Ovary (tissue), 10 donors: ENCODE measurements at places on chromosomes 1 and 21. TPM values are rescaled to one million over a fixed set of nuclear protein-coding genes. Genes with fewer than 3 reads are reported as not detected.
A peak's percentile ranks its signal among the peaks of the same experiment; 100 is the strongest.

- H3K27ac ChIP-seq = no peak overlapping the region
- no peaks in the 10 kb centered on the region for H3K36me3 ChIP-seq
- H3K27me3 ChIP-seq = no peaks in the 10 kb centered on the region
- H3K4me3 ChIP-seq = no peak overlapping the region
- H3K4me1 ChIP-seq = no peaks in the 10 kb centered on the region
- DNase-seq = no peak
Measured at GRCh38 chr1:30478799-30479563, 244.4 kb downstream of the MATN1 start.

- H3K27me3 ChIP-seq = no peaks in the 10 kb centered on the region
- no peak overlapping the region for H3K27ac ChIP-seq
- H3K36me3 ChIP-seq = no peaks in the 10 kb centered on the region
- DNase-seq = no peak
- no peak overlapping the region for H3K4me3 ChIP-seq
Measured at GRCh38 chr1:3904843-3905185, 4.7 kb upstream of the C1orf174 start.

- no peak for DNase-seq
- no peaks in the 10 kb centered on the region for H3K36me3 ChIP-seq
- no peaks in the 10 kb centered on the region for H3K4me1 ChIP-seq
- H3K27ac ChIP-seq = no peak overlapping the region
Measured at GRCh38 chr21:44897326-44898010, 23.2 kb downstream of the ITGB2 start.

GRCh38 chr1:74478979-74479378, 33.4 kb downstream of the LRRC53 start:
- no peak for DNase-seq
- H3K4me3 ChIP-seq = no peak overlapping the region
- H3K36me3 ChIP-seq = no peaks in the 10 kb centered on the region
- no peaks in the 10 kb centered on the region for H3K27me3 ChIP-seq
- H3K27ac ChIP-seq = no peak overlapping the region

- no peaks in the 10 kb centered on the region for H3K4me1 ChIP-seq
- no peaks in the 10 kb centered on the region for H3K27me3 ChIP-seq
- H3K36me3 ChIP-seq = no peaks in the 10 kb centered on the region
- H3K27ac ChIP-seq = peak overlapping the region; percentile 91
- no peak overlapping the region for H3K4me3 ChIP-seq
Measured at GRCh38 chr1:16196874-16197273, 15.6 kb downstream of the ARHGEF19 start.

The FRRS1 gene
- polyA plus RNA-seq = 8.0 TPM

- no peak overlapping the region for H3K27ac ChIP-seq
- no peaks in the 10 kb centered on the region for H3K27me3 ChIP-seq
- H3K4me1 ChIP-seq = no peaks in the 10 kb centered on the region
Measured at GRCh38 chr1:23591460-23592208, 32.3 kb upstream of the ID3 start.

DNA sequence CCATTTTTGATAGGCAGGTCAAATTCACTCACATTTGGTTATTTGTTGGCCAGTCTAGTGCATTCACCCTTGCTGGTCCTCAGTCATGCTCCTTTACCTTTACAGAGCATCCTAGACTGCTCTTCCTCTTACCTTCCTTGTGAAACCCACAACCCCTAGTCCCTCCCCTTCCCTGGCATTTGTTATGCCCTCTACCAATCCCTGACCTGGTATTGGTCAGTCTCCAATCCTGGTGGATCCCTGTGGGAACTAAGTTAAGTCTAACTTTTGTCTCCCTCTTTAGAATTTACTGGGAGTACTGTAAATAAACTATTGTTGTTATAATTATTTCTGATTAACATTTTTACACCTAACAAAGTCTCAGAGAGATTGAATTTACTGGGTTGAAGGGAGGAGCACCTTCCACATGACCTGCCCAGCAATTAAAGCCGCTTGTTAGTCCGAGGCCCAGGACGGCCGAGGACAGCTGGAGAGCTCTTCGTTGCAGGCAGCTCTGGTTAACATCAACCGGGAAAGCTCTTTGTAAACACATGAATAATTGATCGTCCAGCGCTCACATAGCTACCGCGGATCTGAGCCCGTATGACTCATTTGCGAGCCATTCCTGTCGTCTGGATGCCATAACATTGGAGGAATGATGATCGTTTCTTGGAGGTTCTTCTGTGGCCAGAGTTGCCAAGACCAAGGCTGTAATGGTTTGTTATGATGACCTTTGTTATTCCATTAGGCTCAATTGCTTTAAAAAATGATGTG, 31.9 kb downstream of the MTARC1 start:
- H3K4me1 ChIP-seq = peaks cover 6% of the 10 kb centered on the region
- H3K27ac ChIP-seq = no peak overlapping the region

DNA sequence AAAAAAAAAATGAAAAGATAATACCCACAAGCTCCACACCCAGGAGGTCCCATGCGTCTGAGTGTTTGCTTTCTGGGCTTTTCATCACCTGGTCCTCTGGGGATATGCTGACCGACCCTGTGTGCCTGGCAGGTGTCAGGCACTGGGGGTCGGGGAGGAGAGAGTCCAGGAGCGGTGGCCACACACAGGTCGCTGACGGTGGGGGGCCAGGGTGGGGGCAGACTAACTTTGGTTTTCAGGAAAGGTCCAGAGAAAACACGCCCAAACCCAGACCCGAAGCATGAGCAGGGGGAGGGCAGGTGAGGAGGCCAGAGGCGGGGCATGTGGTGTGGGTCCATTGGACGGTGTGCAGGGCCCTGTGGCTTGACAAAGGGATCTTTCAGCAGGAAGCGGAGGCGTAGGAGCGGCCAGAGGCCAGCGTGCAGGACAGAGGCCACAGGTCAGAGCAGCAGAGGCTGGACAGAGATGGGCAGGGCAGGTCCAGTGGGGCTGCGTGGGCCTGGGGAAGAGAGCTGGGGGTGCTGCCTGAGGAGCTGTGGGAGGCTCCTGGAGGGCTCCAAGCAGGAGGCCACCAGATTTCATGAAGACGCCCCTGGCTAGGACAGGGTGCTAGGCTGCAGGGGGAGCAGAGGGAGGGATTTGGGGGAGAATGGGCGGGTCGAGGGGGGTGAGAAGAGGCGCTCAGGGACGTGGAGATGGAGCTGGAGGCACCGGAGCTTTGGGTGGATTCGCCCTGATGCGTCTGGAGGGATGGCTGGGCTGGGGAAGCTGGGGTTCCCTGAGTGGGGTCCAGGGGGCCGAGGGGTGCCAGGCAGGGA, 15.8 kb downstream of the RNF223 start:
- H3K27ac ChIP-seq = no peak overlapping the region
- no peak overlapping the region for H3K4me3 ChIP-seq
- H3K36me3 ChIP-seq = no peaks in the 10 kb centered on the region
- peaks cover 1% of the 10 kb centered on the region for H3K4me1 ChIP-seq

GRCh38 chr1:61450872-61451571, 273.9 kb downstream of the TM2D1 start:
- no peaks in the 10 kb centered on the region for H3K27me3 ChIP-seq
- H3K4me1 ChIP-seq = peaks cover 17% of the 10 kb centered on the region
- H3K4me3 ChIP-seq = no peak overlapping the region
- peak; percentile 32 for DNase-seq

GRCh38 chr1:2946291-2946690, 75.0 kb upstream of the ACTRT2 start:
- H3K36me3 ChIP-seq = no peaks in the 10 kb centered on the region
- H3K27me3 ChIP-seq = no peaks in the 10 kb centered on the region
- H3K27ac ChIP-seq = no peak overlapping the region
- H3K4me3 ChIP-seq = no peak overlapping the region

The EEIG2 gene
- polyA plus RNA-seq = 5.3 TPM

The LCE6A gene
- polyA plus RNA-seq = not detected

DNA sequence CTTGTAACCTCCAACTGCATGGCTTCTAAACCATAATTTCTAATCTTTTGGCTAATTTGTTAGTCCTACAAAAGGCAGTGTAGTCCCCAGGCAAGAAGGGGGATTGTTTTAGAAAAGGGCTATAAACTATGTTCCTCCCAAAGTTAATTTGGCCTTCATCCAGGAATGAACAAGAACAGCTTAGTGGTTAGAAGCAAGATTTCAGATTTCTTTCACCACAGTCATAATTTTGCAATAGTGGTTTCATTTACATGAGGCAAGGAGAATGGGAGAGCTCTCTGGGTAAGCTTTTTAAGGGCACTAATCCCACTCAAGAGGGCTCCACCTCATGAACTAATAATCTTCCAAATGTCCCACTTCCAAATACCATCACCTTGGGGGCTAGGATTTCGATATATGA, 1353.9 kb downstream of the NCAM2 start:
- no peak overlapping the region for H3K4me3 ChIP-seq
- no peaks in the 10 kb centered on the region for H3K27me3 ChIP-seq
- no peak for DNase-seq
- H3K4me1 ChIP-seq = no peaks in the 10 kb centered on the region
- H3K36me3 ChIP-seq = no peaks in the 10 kb centered on the region
- H3K27ac ChIP-seq = no peak overlapping the region

GRCh38 chr1:199561334-199561733, 466.2 kb upstream of the NR5A2 start:
- H3K36me3 ChIP-seq = no peaks in the 10 kb centered on the region
- no peak overlapping the region for H3K27ac ChIP-seq
- H3K4me1 ChIP-seq = no peaks in the 10 kb centered on the region

- no peak for DNase-seq
- H3K4me1 ChIP-seq = peaks cover 6% of the 10 kb centered on the region
- H3K36me3 ChIP-seq = no peaks in the 10 kb centered on the region
- no peak overlapping the region for H3K27ac ChIP-seq
- H3K4me3 ChIP-seq = no peak overlapping the region
Measured at GRCh38 chr1:26797627-26798026, 9.9 kb downstream of the PIGV start.

DNA sequence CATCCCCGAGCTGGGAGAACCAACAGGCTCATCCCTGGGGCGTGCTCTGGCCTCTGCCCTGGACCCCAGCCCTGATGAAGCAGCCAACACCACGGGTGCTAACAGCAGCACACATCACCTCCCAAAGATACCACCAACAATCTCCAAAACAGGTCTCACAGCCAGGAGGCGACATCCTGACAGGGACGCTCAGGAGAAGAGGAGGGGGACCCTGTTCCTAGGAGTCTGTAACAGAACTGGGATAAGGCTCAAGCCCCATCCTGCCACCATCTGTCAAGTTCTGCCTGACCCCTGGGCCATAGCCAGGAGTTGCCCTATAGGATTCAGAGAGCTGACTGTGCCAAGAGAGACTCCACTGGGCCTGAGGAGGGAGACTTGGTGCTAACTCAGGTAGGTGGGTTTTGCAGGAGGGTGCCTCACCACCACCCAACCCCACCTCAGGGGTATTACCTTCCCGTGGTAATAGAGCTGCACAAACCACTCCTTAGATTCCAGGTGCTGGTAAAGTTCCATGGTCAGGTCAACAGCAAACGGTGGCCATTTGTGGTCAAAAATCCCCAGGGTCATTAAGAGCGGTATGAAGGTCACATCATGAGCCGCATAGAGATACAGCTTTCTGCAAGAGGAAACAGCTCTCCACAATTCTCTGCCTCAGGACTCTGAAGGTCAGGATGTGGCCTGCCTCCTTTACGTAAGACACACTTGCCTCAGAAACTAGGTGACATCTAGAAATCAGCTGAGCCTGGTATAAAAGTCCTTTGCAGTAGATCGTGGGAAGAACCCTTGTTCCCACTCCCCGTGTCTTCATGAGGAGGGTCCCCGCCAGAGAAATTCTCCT, 22.3 kb downstream of the ACP6 start:
- H3K36me3 ChIP-seq = no peaks in the 10 kb centered on the region
- no peaks in the 10 kb centered on the region for H3K4me1 ChIP-seq
- no peak for DNase-seq
- H3K27ac ChIP-seq = no peak overlapping the region
- no peak overlapping the region for H3K4me3 ChIP-seq

GRCh38 chr1:41609166-41609883, 124.8 kb upstream of the EDN2 start:
- no peaks in the 10 kb centered on the region for H3K36me3 ChIP-seq
- no peaks in the 10 kb centered on the region for H3K27me3 ChIP-seq
- DNase-seq = no peak
- H3K27ac ChIP-seq = no peak overlapping the region
- H3K4me1 ChIP-seq = no peaks in the 10 kb centered on the region

DNA sequence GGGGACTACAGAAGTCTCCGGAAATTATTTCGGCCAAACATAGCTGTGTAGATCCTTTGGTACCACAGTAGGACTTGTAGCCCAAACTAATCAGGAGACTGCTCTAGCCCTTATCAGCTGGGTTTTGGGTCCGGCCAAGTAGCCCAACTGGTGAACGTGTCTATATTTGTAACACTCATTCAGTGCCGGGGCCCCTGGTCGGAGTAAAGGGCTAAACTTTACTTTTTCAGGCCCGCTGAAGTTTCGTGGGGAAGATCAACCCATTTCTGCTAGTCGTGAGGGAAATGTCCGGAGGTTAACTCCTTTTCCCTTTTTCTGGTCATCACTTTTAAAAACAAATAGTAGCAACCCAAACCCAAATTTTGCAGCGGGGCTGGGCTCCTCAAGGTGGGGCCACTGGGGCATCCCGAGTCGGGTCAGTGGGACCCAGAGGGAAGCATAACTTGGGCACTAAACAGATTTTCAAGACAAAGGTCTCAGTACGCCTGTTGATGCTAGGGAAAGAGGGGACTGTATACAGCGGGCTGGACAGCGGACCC, 1.7 kb downstream of the LHX9 start:
- H3K27me3 ChIP-seq = no peaks in the 10 kb centered on the region
- H3K27ac ChIP-seq = no peak overlapping the region
- H3K4me1 ChIP-seq = peaks cover 6% of the 10 kb centered on the region

GRCh38 chr1:82152356-82153271, 351.9 kb downstream of the ADGRL2 start:
- H3K27ac ChIP-seq = no peak overlapping the region
- no peak overlapping the region for H3K4me3 ChIP-seq
- H3K27me3 ChIP-seq = no peaks in the 10 kb centered on the region

DNA sequence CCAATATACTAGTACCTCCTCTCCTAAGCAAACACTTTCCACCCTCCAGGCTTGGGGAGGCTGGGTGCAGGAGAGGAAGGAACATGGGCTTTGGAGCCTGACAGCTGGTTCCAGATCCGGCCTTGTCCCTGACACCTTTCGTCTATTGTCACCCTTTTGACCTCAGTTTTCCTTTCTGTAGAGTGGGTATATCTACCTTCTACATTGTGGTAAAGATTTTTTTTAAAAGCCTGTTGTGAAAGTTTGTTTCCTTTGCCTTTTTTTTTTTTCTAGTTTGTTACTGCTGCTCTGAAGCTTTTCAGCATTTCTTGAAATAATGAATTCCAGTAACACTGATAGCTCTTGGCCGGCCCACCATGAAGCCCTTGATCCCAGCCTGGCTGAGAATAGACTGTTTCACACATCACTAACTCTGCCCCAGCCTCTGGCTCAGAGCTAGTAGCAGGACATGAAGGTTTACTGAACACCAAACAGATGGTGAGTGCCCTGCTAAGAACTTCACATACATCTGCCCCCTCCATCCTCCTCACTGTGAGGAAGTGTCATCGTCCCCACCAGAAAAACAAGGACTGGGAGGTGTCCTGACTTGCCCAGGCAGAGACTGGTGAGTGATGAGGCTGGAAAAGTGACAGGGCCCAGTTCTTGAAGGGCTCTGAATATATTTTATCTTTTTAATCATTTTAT, 33.0 kb upstream of the ID3 start:
- no peak for DNase-seq
- H3K4me1 ChIP-seq = no peaks in the 10 kb centered on the region
- no peak overlapping the region for H3K27ac ChIP-seq
- no peaks in the 10 kb centered on the region for H3K36me3 ChIP-seq
- H3K4me3 ChIP-seq = no peak overlapping the region
- no peaks in the 10 kb centered on the region for H3K27me3 ChIP-seq

- H3K27me3 ChIP-seq = no peaks in the 10 kb centered on the region
- no peak for DNase-seq
- H3K4me3 ChIP-seq = no peak overlapping the region
- no peaks in the 10 kb centered on the region for H3K36me3 ChIP-seq
Measured at GRCh38 chr1:38293567-38293966, 247.0 kb upstream of the POU3F1 start.
